NCI-H446 treated with DMSO at 0.1 percent for 48 hours (cell line): ENCODE measurements at places on chromosomes 2 and 18.

DNA sequence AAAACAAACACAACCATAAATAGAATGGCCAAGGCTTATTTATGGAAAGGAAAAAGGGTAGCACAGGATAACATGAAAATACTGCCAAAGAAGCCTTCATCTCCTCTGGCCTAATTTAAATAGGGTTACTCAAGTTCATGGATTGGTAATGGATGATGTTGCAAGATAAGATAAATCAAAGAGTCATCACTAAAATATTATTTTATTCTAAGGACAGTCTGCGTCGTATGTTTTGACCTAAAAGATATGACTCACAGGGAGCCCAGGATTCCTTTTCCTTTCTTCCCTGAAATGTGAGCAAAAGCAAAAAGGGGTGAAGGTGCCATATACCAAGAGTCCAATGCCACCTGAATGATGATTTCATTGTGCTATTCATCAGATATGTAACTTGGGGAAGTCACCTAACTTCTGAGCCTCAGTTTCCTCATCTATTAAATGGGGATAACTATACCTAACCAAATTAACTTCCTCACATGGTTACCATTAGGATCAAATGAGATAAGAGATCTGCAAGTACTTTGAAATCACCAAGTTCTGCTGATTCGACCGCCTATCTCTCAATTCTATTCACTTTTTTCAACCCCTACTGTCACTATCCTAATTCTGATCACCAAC is 137.7 kb downstream of the THADA start:
- DNase-seq, result no peak

- no peak for DNase-seq
Observed at GRCh38 chr18:10875811-10876210, 273.6 kb downstream of the PIEZO2 start.

DNA sequence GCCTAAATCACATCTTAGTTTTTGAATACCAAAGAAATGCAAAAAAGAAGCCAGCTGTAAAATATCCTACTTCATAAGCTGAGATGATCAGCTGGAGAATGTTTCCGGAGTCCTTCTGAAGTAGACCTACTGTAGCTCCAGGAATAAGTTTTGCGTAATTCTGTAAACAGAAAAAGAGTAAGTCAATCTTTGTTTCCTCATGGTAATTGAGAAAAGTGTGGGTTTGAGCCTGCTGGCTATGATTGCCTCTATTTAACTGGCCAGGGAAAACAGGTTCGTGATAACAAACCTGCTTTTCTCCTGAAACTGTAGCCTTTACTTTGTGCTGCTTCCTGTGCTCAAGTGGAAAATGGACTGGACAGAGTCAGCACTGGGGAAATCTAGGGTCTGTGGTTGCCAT is 58.2 kb downstream of the ITGB6 start:
- no peak for DNase-seq

- DNase-seq, result no peak
Observed at GRCh38 chr2:235510318-235510717, 16.5 kb downstream of the AGAP1 start.

DNA sequence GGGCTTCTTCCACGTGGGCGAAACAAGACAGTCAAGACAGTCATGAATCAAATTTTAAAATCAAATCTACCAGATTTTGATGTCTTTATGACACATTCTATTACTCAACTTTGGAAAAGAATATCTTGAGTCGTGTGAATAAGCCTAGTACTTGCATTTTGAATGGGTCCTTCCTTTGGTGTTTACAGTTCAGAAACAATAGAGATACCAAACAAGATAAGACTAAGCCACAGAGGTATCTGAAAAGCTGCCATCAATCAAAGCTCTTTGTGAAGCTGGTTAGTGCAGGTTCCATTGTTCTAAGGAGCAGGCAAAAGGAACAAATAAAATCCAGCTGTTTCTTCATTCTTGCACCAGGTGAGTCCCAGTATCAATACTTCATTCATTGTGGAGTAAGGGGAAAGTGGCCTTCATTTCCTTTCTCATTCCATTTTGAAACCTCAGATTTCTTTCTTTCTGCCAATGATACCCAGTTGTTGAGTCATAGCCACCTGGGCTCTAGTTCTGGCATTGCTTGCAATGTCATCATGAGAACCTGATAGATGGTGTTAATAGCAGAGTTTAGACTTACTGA is 151.7 kb upstream of the L3MBTL4 start:
- DNase-seq, result no peak

GRCh38 chr2:121804340-121804739 is 48.9 kb downstream of the TSN start:
- DNase-seq, result peak; percentile 83

DNA sequence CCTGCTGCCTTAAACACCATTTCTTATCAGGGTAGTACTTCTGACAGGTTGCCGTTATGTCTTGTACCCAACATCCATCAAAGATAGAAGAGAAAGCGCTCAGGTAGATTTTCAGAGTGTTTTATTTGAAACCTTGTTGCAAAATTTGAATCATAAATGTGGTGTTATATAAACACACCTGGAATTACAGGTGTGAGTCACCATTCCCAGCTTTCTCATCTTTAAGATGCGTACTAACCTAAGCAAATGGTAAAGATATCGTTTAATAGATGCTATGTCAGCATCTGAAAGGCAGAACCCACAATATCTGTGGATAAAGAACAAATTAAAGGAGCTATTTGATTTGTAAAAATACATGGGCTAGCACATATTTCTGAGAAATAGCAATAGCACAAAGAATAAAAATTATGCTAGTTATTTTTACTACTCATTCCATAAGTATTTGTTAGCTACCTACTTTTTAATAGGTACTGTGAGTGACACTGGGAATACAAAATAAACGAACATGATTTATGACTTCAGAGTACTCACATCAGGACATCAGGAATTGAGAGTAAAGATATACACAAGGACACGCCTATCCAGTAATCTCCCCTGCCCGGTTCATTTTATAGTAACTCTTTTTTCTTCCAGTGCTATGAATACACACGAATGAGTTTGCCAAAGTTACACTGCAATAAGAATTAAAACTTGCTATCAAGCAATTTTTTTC is 193.8 kb downstream of the RBM43 start:
- no peak for DNase-seq

GRCh38 chr18:55778788-55779690 is 191.0 kb upstream of the TCF4 start:
- peak; percentile 26 for DNase-seq

DNA sequence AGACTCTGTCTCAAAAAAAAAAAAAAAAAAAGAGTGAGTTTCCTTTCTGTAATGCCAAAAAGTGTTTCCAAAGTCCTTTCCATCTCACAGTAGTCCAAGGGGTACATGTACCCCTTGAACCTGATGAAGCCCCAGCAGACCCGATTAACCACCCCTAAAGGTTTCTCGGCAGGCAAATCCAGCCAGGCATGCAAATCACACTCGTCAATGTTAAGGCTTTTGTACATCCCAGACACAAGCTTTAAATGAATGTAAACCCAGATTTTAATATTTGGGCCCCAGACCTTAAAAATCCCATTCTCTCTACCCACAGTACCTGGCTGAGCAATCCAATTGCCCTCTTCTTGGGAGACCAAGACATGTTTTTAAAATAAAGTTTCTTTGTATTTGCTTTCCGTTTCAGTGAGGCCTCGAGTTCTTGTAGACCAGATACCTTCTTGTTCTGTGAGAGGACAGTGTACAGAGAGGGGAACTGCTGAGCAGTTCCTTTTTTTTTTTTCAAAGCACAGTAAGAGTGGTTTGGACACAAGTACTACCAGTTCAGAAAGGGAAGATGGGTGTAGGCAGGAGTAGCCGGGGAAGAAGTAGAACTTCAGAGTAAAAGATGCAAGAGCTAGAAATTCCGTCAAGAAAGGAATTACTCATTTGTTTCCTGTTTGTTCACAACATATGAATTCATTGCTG is at the start of gene NLRC4:
NLRC4 (minus strand) TSS at position 465 of the 684 bp plus-strand sequence. CDS start 8,111 bp downstream, outside the sequence.
- no peak for DNase-seq

- DNase-seq, result no peak
Observed at GRCh38 chr2:10184421-10184820, 61.9 kb downstream of the RRM2 start.

- DNase-seq, result no peak
Observed at GRCh38 chr2:101815739-101816391, 118.4 kb downstream of the MAP4K4 start.

DNA sequence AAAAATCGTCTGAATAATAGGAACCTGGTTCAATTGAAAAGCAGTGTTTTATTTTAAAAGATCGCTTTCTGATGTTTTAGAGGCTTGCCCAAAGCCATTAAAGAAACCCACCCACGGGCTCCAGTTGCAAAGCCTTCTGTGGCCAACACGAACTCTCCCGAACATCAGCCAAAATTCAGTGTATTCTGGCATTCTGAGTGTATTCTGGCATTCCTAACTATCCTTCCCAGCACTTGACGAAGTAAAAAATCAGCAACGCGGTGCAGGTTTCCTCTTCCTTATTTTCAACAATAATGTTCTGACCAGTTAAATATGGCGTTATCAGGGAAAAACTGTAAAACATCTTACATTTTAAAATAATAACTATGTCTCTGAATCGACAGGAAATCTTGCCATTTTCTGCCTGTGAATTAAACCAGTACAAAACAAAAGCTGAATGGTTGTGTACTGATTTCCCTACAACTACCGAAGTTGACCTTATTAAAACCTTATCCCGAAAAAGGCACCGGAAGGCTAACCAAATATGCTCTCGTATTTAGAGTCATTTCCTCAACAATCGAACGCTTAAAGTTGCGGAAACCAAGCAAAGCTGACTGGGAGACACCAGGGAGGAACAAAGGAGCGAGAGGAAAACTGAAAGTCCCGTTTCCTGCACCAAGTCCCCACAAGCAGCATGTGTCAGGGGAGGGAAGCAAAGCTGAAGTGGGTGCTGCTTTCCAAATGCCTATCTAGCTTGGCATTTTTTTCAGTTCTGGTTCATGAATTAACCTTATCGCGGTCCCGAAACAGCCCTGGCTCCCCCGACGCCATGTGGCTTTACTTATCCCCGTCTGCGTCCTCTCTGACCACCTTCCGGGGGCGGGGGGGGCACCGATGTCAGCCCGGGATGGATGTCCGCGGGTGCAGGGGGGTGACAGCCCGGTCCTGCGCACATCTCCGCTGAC is 44.3 kb downstream of the ZNF516 start:
- DNase-seq, result no peak

DNA sequence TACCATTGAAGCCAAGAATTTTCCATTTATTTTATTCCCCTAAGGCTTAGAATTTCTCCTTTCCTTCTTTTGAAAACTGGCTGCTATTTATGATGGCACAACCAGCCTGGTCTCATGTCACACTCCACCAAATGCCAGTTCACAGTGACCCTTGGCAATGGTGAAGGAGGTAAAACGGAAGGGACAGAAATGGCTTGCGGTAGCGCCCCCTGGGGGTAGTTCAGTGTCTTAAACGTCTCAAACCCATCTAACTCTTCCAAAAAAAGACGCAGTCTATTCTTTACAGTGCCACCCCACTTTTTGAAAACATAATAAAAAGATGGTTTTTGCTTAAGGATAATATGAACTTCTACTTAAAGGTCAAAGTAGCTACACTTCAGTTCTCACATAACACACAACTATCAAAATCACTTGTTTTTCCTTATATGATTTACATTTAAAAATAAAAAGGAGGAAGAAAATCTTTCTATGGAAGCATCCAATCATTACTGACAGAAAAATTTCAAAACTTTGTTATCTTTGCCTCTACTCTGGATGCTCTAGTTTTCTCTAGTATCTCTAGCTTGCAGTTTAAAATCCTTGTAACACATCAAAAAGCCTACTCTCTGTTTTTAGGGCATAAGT is 28.0 kb downstream of the PNO1 start:
- no peak for DNase-seq

- DNase-seq, result no peak
Observed at GRCh38 chr2:113038291-113038690, 14.4 kb downstream of the IL36B start.

DNA sequence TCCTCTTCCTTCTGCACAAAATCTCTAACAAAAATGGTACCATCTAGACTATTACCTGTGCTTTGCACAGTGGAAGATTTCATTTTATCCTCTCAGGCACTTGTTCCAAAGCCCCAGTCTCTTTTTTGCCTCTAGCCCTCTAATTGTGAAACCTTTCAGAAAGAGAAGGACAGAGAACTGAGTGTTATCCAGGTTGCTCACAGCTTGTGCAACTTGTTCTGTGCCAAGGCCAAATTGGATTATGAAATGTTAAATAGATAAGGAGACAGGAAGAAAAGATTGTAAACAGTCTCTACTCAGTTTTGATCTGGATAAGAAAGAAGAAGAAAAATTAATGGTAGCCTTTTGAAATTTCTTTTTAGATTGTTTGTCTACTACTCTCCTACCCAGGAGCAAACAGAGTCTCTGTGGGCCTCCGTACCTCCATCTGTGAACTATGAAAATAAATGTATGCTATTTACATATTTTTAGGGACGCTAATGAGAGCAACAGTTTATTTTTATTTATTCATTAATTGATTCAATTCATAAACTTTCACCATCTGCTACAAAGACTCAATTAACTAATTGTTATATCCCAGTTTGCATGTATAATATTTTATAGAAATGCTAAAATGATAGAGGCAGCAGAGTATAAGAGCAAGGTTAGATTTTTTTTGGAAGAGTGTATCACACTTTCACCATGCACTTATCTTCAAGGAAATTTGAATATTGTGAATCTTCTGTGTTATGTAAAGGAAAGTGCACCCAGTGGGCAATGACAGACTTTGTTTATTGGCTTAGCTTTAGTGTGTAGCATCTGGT is 339.0 kb upstream of the ETAA1 start:
- DNase-seq, result no peak

- DNase-seq, result no peak
Observed at GRCh38 chr2:61013382-61013781, 4.1 kb upstream of the PEX13 start.

- DNase-seq, result no peak
Observed at GRCh38 chr2:180006231-180006630, 866 bp downstream of the CWC22 start.

DNA sequence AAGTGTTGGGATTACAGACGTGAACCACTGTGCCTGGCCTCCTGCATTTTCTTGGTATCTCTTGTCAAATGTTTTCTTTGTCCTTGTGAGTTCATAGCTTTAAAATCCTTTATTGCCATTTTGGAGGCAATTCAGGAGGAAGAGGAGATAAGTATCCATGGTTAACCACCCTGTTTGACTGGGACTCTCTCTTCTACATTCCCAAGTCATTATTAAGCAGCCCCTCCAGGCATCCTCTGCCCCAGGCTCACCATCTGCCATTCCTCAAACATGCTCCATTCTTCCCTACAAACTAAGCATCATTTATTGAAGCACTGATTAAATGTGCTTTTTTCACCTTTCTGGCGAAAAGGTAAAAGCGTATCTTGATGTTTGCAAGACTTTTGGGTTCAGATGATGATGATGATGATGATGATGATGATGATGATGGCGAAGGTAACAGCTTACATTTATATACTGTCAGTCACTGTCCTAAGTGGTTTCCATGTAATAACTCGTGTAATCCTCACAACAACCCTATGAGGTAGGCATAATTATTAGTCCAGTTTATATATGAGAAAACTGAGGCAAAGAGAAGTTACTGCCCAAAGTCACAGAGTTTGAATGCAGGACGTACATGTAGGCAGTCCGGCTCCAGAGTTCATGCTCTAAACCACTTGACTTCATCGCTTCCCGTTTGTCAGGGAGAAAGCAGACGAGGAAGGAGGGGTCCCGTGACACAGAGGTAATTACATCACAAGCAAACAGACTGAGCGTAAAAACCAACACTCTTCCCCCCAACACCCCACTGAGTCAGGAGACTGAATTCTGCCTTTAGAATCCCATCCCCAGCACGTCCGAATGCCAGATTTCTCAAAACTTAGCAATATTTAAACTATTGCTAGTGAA is 69.7 kb upstream of the ACKR3 start:
- no peak for DNase-seq

- no peak for DNase-seq
Observed at GRCh38 chr2:89851583-89851905, 1160.1 kb downstream of the RPIA start.

- no peak for DNase-seq
Observed at GRCh38 chr2:217090024-217090473, 230.2 kb upstream of the TNP1 start.

GRCh38 chr2:102025016-102025501 is 33.3 kb downstream of the IL1R2 start:
- no peak for DNase-seq
